ENCODE measurements at places on chromosomes 4 and X.

DNA sequence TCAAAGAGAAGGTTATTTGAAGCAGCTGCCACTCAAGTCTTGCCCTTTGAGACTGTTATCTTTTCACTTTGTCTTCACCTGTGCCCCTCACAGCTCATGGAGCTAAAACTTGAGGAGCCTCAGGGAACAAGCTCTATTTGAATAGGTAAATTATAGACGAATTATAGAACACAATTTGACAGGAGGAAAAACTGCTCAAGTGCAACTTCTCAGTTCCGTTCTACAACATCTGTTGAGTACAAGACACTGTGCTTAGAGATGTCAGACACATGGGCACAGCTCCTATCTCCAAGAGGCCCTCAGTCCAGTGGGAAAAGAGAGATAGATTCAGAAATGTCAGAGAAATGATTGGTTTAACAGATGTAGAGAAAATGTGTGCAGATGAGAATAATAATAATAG is 5.1 kb downstream of the PPP1R2C start:
- no peak for DNase-seq

DNA sequence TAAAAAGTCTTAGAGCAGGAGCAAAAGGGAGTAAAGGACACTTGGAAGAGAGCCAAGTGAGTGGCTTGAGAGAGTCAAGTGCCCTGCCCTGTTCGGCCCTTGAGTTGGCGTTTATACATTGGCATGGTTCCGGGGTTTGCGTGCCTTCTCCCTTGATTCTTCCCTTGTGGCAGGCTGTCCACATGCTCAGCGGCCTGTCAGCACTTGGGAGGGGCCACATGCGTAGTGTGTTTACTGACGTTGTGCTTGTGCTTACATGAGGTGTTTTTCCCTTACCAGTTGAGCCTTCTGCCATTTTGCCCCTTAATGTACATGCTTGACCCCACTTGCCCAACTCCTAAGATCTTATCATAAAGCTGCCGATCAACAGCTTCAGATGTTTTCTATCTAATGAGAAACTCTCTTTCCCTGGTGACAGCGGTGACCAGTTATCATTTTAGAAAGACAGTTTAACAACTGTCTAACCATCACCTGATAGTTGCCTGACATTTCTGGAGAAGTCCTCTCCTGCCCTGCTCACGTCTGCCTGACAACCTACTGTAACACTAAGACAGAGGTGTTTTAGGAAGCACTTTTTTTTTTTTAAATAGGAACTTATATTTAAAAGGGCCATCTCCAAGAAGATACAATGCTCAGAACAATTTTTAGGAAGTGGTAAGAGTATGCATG is 49.5 kb upstream of the GC start:
- DNase-seq: no peak

DNA sequence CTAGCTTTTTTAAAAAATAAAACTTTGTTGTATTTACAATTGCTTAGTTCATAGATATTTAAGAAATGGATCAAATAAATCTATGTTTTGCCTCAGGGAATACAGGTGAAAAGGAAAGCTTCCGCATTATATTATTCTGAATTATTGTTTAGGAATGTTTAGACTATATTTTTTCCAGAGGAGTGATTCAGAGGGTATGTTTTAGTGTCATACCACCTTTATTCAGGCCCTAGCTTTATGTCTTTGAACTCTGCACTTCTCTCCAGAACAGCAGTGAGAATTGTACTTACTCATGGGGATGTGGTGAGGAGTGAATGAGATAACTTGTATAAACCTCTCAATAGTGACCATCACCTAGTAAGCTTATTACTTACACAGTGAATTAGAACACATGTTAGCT is 14.0 kb downstream of the SLIT2 start:
- no peak for DNase-seq

DNA sequence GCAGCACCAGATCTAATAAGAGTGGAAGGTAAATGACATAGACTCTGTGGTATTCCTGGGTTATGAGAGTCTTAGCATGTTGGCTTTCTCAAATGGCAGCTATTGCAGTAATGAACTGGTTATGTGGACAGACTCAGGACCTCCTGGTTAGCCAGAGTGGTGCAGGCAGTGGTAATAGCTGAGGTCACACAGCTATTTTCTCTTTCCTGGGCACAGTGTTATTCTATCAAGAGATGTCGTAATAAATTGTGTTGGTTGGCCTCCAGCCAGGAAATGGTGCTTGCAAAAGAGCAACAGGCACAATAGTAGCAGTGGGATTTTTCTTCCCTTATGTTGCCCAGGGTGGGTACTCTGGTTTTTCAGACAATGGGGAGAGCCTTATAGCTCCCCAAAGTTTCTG is 279.2 kb upstream of the FGF16 start:
- no peak for DNase-seq

- no peak for DNase-seq
These were observed 103.6 kb downstream of the GNL3L start for GRCh38 chrX:54633641-54634040.

DNA sequence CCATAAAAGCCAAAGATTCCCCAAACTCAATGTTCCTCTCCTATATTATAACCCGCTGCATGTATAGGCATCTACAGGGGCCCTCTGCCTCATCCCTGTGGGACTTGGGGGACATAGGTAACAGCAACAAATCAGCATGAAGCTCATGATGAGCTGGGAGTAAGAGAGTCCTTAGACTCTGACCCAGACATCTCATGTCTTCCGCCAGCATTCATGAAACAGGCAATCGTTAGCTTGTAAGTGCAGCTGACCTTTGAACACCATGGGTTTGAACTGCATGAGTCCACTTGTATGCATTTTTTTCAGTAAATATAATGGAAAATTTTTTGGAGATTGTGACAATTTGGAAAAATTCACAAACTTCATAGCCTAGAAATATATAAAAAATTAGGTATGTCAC is 10.4 kb upstream of the SCOC start:
- no peak for DNase-seq

DNA sequence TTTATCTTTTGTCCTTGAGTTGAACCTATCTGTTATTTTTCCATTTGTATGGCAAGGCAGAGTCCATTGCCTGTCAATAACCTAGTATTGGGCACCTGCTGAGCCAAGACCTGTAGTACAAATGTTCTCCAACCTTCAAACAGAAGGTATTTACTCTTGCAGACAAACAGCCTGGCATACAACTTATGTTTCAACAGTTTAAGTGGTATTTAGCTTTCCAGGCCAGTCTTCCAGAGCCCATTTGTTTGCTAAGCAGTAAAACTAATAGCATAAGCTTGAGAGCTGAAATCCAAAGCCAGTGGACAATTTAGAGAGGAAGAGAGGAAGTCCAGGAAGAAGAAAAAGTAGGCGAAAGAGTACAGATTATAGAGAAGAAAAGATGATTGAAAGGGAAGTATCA is 979.3 kb downstream of the GLUD2 start:
- DNase-seq: peak; percentile 89

DNA sequence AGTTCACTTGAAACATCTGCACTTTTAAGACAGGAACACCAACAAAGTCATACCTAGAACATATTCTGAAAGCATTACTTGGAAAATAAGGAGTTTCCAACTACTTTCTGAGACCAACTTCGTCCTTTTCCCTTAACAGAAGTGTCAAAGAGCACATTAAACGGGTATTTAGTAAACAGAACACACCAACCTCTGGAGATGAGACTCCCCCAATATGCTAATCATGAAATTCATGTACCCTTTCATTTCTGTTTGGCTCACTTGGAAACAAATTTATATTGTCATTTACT is 69.2 kb downstream of the NOCT start:
- no peak for DNase-seq

- DNase-seq: no peak
These were observed 91.5 kb downstream of the ATRX start for GRCh38 chrX:77694491-77694890.

- DNase-seq: no peak
These were observed 33.9 kb downstream of the STX18 start for GRCh38 chr4:4507923-4508322.

DNA sequence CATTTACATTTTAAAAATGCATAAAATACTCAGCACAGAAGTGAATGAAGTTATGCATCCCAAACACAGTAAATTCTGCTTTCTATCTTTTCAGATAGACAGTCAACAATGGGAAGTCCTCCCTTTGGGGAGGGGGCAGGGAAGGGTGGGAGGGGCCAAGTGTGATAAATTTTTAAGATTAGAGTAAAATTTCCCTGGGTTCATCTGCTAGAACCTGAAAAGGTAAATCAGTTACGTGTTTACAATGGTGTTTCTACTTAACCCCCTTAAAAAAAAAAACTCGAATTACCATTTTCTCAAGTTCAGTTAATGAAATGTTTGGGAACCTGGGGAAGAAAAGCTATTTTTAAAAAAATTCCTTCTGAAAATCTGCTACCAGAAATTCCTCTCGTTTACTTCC is 9.1 kb downstream of the PITX2 start:
- no peak for DNase-seq

GRCh38 chr4:16530688-16531635 is 304.7 kb upstream of the TAPT1 start:
- no peak for DNase-seq

- DNase-seq: no peak
These were observed 161.5 kb upstream of the GATB start for GRCh38 chr4:151922306-151922705.

DNA sequence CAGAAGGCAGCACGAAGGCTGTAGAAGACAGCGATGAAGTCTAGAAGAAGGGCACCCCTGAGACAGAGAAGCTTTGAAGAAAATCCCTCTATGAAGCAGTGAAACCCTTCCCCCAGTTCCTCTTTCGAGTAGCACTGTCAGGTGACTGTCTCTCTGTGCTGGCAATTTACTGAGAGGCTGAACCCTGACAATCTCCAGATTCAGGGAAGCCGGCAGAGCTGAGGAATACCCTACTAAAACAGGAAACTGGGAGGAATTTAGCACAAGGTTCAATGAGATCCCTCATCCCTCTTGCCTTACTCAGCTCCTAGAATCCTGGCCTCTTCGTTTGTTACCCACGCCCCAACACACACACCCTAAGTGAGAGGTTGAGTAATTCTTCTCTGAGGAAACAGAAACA is 239.7 kb upstream of the NOCT start:
- no peak for DNase-seq
